ENCODE measurements at places on chromosomes 13 and 19.

DNA sequence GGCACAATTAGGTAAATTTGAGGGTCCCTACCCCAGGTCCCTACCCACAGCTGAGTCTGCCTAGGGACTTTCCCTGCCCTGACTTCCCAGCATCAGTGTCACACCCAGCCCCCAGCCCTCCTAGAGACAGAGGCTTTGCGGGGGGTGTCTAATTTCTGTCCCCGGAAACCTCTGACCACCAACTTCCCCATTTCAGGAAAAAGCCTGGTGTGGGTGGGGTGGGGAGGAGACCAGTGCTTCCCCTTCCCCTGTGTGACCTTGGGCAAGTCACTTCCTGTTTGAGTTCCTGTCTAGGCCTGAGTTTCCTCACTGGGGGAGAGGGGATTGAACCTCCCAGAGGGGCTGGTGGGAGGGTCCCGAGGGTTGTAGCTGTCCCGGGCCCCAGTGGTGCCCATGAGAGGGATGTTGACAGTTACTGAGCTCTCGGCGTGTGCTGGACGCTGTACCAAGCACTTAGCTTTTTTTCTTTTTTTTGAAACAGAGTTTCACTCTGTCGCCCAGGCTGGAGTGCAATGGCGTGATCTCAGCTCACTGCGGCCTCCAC is 7.9 kb downstream of the VASP start:
- peak; percentile 64 for DNase-seq

DNA sequence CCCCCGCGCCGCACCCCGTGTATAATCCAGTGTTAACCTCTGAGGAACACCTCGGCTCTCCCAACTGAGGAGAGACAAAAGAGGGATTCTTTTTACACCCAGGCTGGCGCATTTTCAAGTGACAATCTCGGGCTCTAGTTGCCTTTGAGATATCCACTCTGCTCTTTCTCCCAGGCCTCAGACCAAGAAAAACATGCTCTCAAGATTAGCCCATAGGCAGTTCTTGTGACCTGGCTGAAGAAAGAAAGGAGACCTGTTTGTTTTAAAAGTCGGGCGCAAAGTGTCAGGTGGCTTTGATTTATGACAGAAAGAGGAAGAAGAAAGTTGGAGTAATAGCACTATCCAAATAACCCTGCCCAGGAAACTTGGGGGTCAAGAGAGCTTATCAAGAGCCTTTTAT is 27.3 kb downstream of the SHISA2 start:
- no peak for DNase-seq

DNA sequence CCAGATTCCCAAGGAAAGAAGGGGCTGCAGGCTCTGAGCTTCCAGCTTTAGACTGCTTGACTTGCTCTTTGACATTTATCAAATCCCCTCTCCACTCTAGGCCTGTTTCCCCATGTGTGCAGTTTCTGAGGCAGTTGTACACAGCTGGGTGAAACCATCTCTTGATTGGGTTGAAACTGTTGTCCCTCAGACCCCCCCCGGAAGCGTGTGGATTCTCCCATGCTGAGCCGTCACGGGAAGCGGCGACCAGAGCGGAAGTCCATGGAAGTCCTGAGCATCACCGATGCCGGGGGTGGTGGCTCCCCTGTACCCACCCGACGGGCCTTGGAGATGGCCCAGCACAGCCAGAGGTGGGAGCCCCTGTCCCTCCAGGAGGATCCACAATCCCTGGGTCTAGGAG is 19.7 kb downstream of the BRSK1 start:
- no peak for DNase-seq

DNA sequence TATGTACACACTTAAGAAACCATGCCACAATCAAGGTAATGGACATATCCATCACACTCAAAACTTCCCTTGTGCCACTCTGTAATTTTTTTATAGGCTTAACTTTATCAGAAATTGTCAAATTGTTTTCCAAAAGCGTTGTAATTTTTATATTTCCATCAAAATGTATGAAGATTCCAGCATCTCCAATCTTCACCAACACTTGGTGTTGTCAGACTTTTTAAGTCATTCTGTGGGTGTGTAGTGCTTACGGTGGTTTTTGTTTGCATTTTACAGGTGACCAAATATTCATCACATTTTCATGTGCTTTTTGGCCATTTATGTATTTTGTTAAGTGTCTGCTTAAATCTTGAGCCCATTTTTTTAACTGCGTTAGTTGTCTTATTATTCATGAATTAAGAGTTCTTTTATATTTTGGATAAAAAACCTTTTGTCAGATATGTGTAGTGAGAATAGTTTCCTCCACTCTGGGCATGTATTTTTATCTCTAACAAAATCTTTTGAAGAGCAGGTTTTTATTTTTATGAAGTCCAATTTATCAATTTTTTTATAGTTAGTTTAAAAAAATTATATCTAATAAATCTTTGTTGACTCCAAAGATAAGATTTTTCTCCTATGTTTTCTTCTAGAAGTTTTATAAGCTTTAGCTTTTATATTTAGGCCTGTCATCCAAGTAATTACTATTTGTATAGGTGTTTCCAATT is 4.6 kb upstream of the ZNF45 start:
- DNase-seq, result no peak

DNA sequence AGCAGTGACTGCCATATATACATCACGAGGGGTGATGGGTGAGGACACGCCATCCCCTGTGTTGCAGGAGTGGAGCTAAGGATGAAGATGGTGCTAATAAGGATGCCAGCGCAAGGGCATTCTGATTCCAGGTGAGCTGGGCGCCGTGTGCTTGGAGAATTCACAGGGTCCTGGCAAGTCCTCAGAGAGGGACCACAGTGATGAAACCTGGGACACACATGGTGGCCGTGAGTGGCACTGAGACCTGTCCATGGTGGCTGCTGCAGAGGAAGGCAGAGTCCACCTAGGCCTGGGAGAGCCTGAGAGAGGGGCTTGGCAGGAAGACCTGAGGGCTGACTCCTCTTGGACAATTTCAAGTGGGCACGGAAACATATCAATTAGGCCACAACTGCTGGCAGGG is 65.2 kb downstream of the RFX2 start:
- no peak for DNase-seq

All from transverse colon (tissue), 4 donors.